NK-92 treated with Interleukin-12 subunit alpha and Interleukin-12 subunit beta, amount 100 ng/mL, for 24 hours (cell line): ENCODE measurements at places on chromosomes 12 and 14.

GRCh38 chr12:52178984-52179383, 12.8 kb downstream of the KRT80 start:
- DNase-seq, result no peak

GRCh38 chr14:85129921-85130320, 400.0 kb upstream of the FLRT2 start:
- no peak for DNase-seq

- DNase-seq, result no peak
These were observed 80.8 kb downstream of the TMTC1 start for GRCh38 chr12:29702972-29703371.

GRCh38 chr14:91027561-91027960, 32.9 kb downstream of the RPS6KA5 start:
- DNase-seq, result no peak

DNA sequence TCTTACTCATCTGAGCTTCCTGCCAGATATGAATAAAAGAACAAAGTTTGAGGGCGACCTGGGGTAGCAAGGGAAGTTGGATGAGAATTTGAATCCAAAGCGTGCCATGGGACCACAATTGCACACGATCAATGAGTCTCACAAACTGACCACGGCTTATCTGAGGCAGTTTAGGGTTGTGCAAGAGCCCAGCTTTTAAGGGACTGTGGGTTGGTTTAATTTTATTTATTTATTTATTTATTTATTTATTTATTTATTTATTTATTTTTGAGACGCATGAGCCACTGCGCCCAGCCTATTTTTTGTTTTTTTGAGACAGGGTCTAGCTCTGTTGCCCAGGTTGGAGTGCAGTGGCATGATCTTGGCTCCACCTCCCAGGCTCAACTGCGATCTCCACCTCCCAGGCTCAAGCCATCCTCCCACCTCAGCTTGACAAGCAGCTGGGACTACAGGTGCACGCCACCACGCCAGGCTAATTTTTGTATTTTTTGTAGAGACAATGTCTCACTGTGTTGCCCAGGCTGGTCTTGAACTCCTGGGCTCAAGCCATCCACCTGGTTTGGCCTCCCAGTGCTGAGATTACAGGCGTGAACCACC, 1.1 kb downstream of the AMDHD1 start:
- no peak for DNase-seq

- DNase-seq, result no peak
These were observed 7.8 kb downstream of the P2RX4 start for GRCh38 chr12:121217761-121218160.

DNA sequence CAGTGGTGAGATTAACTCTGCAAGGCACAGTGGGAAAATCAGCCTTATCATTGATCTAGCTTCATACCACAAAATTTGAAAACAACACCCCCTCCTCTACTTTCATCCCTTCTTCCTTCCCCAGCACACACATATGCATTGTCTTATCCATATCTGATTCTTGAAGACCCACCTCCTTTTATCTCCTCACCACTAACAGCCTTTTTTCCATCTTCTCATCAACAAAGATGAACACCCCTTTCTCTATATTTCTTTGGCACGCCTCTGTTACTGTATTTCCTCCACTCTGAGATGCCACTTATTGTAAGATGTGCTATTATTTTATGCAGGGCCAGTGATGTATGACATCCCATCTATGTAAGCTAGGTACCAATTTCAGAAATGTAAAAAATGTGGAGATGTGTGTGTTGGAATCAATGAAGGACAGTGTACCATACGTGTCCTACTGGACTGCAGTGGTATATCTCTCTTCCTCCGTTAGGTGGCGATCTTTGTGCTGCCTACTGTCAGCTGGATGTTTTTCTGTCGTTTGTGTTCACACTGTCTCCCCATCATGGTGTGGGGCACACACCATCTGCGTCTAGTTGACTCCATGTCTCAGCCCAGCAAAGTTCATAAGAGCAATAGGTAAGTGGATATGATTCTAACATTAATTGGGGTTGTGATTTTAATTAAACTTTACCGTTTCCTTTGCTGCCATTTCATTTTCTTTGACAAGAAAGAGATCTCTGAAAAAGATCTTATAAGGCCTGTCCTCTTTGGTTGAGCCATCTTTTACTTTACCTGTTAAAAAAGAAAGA, 24.0 kb downstream of the CCDC38 start:
- no peak for DNase-seq

- no peak for DNase-seq
These were observed 27.6 kb downstream of the SARNP start for GRCh38 chr12:55789893-55790292.

GRCh38 chr12:58588770-58589169, 331.5 kb downstream of the LRIG3 start:
- DNase-seq, result no peak

GRCh38 chr12:32118806-32119205, 12.2 kb downstream of the BICD1 start:
- no peak for DNase-seq
